ENCODE measurements at places on chromosomes 1 and 21. TPM values are rescaled to one million over a fixed set of nuclear protein-coding genes. Genes with fewer than 3 reads are reported as not detected.

DDR2 gene
- total RNA-seq: 271 TPM

SPRTN gene
- 11.7 TPM for total RNA-seq

SNX7 gene
- total RNA-seq: 46.5 TPM

SMCP gene
- total RNA-seq: not detected

FBLIM1 gene
- 53.4 TPM for total RNA-seq

NBPF10 gene
- total RNA-seq: 2.0 TPM

ZNF593OS gene
- not detected for total RNA-seq

All from smooth muscle cell of trachea (primary cell).